H54 (cell line): ENCODE measurements at places on chromosomes 5 and 9.
A peak's percentile ranks its signal among the peaks of the same experiment; 100 is the strongest.

DNA sequence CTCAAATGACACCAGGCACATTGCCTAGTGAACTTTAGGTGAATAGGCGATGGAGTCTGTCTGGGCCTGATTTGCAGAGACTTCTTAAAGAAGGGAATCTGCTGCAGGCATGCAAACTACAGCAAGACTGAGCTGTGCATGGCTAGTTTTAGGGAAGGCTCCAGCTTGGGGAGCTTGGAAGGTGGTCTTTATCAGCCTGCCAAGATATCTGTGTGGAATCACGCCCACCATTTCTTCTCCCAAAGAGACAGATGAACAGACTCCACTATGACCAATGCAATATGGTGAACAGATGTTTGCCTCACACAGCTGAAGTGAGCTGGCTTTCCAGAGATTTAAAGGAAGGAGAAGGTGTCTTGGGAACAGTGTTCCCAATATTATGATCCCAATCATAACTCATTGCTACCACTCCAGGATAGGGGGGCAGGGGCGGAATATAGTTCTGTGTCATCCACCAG is 129.0 kb upstream of the HMHB1 start:
- no peak for DNase-seq

- peak; percentile 54 for DNase-seq
Observed at GRCh38 chr9:135130207-135130976, 42.9 kb downstream of the OLFM1 start.

- DNase-seq: no peak
Observed at GRCh38 chr9:83920469-83920926, 734 bp downstream of the KIF27 start.

GRCh38 chr5:159083548-159084452 is 15.9 kb downstream of the EBF1 start:
- no peak for DNase-seq

- no peak for DNase-seq
Observed at GRCh38 chr5:60541980-60542379, 158.0 kb downstream of the DEPDC1B start.

GRCh38 chr5:54561651-54562050 is 44.1 kb downstream of the SNX18 start:
- no peak for DNase-seq

DNA sequence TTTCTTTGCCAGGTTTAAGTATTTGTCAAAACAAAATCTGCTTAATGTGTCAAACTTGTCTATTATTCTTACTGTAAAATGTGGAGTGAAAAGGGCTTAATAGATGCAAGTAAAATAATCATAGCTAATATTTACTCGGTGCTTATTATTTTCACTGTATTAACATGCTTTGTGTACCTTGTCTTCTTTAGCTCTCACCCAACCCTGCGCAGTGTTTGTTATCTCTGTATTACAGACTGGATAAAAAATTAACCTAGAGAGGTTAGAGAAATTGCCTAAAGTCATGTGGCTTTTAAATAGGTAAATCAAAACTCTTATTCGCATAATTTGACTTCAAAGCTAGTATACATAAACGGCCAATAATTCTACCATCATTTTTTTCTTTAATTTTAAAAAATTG is 1864.8 kb downstream of the MAT2B start:
- DNase-seq: no peak

GRCh38 chr5:153813901-153814300 is 224.8 kb downstream of the FAM114A2 start:
- no peak for DNase-seq

- DNase-seq: no peak
Observed at GRCh38 chr5:162769019-162769418, 668.4 kb upstream of the CCNG1 start.
